ENCODE measurements at places on chromosomes 6 and 20.

DNA sequence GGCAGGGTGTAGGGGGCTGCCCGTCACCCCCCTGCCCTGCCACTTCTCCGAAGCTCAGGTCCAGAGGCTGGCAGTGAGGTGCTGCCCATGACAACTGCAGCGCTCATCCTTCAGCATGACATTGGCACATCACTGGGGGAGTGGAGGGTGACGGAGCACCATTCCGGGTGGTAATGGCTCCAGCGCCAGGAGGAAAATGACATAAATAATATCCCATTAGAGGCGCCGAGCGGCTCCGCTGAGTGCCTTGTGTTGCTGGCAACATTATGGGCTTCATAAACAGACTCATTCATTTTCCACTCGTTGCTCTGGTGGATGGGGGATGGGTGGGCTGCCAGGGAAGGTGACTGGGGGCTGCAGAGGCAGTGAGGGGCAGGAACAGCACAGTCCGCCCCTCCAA, 56.9 kb upstream of the CTNNBL1 start:
- DNase-seq = no peak

DNA sequence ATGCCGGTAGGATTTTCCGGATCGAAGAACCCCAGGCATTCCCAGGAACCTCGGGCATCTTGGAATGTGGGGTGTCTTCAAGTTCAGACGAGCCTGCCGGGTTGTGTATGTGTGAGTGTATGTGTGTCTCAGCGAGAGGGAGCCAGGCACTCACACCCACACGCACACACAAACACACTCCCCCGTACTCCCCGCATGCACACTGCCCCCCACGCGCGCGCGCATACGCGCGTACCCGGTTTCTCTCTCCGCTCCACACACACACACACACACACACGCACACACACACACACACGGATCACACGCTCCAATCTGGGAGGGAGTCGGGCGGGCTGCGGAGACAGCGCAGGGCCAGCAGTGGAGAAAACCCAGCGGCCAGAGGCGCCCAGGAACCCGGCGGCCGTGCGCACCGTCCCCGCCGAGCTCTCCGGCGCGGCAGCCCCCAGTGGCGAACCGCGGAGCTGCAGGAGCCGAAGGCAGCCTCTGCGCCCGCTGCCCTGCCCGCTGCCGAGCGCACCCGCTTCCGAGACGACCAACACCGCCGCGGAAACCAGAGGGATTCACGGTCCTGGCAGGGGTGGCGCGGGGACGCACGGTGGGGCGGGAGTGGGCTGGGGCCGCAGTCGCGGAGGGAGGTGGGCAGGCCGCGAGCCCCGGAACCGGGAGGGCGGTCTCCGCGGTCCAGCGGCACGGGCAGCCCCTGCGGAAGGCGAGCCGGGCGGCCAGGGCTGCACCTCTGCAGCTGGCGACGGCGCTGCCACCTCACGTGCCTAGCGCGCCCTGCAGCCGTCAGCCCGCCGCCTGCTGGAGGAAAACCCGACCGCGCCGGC, at the start of gene LRFN2:
Gene LRFN2 (minus strand): TSS at position 125 of the 830 bp plus-strand sequence.
- peak; percentile 60 for DNase-seq

GRCh38 chr6:31004794-31005193, 5.5 kb upstream of the MUC22 start:
- no peak for DNase-seq

DNA sequence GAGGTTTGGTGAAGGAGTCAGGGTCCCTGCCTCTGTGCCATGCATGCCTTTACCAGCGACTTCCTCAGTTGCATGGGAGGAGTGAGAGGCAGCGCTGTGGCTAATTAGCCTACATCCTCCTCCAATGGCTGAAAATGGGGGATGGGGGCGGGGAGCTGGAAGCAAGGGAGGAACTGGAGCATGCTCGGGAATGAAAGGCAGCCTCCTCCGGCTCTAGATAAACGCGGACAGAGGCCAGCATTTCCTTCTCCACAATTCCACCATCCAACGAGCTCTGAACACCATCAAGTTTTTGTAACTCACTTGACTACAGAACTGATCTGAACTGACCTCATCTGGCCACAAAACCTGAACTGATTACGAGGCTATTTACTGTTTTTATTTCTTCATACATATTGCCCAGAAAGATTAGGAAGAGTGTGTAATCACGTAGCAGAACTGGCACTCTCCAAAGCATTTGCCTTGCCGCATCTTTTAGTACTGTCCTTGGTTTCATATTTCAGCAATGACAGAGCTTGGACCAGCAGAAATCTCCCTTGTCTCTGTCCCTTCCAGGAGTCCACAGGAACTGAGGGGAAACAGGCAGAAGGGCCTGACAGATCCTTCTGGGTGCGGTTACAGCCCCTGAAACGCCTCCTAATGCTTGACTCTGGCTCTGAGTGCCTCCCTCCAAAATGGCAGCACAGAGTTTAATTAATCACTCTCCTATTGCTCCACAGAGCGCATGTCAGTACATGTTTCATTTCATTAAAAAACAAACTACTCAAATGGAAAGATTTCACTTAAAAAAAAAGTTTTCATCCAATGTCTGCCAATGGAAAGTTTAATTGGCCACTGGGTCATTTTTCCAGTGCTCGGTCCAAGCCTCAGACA, 58.2 kb upstream of the TRAF3IP2 start:
- DNase-seq = peak; percentile 86

DNA sequence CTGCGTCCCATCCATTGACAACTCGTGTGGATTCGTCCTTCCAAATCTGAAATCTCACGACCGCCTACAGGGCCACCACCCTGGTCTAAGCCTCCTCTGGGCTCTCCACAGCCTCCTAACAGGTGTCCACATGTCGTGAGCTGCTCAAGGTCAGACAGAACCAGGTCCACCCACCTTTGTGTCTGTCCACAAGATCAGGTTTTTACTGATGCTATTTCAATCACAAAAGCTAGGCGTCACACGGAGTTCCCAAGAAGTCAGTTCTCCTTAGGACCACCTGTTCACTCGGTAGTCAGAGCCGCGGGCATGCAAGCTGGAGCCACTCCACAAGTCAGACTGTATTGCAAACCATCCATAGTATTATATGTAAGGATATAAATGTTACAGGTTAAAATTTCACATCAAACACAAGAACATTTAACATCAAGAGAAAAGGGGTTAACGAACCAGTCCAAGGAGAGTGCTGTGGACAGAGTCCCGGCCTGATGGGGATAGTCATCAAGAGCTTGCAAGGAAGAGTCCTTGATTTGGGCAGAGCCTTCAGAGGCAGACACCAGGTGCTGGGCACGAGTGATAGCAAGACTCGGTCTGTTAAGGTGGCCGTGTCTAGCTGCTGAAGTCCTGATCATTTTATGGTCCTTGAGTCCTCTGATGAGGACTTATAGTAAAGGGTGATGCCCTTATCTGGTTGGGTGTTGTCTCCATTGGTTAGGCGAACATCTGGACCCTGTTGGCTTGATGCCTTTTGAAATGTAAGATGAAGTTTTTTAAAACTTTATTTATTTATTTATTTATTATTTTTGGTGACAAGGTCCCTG, 731 bp upstream of the DNPH1 start:
- DNase-seq = no peak

DNA sequence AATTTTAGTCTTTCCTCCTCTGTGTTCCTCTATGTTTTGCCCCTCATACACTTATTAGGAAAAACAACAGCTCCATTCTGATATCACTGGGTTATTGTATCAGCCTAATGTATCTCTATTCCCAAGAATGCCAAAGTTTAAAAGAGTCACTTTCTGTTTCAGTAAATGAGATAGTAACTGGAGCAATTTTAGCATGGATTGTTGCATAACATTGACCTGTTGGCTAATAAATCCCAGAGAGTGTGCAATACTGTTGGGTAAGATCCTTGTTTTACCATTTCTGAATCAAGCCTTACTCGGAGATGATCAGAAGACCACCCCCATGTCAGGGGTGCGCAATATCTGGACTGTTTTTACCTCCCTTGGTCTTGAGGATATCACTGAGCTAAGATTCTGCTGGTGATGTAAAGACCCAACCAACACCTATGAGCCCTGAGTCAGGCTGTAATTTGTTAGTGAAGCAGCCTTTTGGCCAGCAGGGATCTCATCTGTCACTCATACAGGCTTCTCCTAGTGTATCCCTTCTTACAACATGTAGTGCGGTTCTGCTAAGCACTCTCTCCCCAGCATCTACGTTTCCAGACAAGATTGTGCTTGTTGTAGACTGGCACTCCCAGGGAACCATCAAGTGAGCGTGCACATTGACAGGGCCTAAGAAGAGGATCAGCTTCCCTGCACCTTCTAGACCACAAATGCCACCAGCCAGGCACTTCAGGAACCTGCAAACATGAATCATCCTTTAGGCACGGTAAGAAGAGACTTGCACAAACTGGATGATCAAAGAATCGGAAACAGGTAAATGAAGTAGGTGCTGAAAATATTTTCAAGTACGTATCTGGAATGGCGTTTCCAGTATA, 11.5 kb upstream of the IPCEF1 start:
- DNase-seq = no peak

Measured in muscle of arm (tissue), 14 donors.